ENCODE measurements at places on chromosomes 5 and 9.

DNA sequence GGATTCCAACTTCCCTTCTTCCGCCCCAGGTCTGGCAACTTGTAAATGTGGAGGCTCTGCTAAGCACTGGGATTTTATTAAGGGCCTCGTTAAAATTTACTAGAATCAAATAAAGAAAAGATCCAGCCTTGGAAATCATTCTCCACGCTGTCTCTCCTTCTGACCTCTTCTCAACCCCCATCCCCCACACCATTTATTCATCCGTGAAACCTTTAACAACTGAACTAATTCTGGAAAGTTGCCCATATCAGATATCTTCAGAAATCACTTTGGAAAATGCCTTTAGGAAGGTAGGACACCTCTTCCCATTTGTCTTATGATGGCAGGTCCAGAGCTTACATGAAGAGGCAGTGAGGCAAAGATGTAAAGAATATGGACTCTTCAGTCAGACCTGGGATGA is 288.5 kb downstream of the SLIT3 start:
- no peak for DNase-seq

- DNase-seq, result no peak
Measured at GRCh38 chr9:99970481-99970880, 64.0 kb downstream of the STX17 start.

DNA sequence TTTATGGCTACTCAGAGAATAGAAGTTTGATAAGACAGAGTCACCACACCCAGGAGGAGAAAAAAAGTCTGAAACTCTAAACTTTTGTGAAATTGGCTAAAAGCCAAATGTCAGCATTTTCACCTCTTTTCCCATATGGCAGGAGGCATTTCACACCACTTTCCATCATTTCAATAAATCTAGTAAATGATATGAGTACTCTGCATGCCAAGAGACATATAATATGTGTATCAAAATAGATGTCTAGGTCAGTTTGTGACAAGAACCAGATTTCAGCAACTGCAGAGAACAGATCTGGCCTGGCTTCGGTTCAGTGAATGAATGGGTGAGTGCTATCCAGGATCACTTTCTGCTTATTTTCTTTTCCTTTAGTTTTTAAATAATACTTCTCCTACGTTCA is 470.8 kb downstream of the ENC1 start:
- no peak for DNase-seq

- DNase-seq, result peak; percentile 16
Measured at GRCh38 chr9:122320413-122320881, 50.4 kb upstream of the PTGS1 start.

GRCh38 chr5:148794729-148795561 is 31.5 kb upstream of the ADRB2 start:
- no peak for DNase-seq

DNA sequence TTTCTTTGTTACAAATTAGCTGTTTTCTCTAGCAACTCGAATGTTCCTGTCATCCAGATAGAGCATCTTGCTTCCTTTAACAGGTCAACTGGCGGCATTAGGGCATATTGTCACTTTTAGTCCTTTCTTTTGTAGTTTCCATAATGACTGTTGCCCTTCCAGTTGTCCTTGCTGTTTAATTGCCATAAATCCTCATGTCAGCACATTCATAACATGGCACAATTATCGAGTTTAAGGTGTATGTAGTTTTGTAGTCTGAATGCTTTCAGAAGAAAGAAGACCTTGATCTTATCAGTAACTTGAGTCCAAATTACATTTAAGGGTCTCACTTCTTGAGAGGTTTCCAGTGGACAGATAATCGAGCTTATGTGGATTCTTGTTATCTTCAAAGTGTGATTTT is 161.7 kb upstream of the CDH12 start:
- DNase-seq, result no peak

GRCh38 chr9:70421272-70422180 is 7.1 kb upstream of the KLF9 start:
- peak; percentile 63 for DNase-seq

GRCh38 chr5:100647461-100648230 is 112.5 kb downstream of the FAM174A start:
- peak; percentile 7 for DNase-seq

GRCh38 chr9:136569526-136570148 is 23.8 kb upstream of the NOTCH1 start:
- DNase-seq, result no peak

DNA sequence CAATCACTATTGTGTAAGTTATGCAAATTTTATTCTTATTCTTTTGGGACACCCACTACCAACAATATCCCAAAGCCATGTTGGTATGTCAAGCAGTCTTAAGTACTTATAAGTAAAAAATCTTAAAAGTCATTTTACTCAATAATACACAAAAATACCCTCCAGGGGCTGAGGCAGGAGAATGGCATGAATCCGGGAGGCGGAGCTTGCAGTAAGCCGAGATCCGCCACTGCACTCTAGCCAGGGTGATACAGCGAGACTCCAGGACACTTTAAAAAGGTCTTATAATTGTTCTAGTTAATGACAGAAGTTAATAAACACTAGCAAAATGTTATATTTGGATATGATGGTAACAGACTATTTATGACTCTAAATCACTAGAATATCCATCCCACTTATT is 16.8 kb downstream of the CLINT1 start:
- no peak for DNase-seq

DNA sequence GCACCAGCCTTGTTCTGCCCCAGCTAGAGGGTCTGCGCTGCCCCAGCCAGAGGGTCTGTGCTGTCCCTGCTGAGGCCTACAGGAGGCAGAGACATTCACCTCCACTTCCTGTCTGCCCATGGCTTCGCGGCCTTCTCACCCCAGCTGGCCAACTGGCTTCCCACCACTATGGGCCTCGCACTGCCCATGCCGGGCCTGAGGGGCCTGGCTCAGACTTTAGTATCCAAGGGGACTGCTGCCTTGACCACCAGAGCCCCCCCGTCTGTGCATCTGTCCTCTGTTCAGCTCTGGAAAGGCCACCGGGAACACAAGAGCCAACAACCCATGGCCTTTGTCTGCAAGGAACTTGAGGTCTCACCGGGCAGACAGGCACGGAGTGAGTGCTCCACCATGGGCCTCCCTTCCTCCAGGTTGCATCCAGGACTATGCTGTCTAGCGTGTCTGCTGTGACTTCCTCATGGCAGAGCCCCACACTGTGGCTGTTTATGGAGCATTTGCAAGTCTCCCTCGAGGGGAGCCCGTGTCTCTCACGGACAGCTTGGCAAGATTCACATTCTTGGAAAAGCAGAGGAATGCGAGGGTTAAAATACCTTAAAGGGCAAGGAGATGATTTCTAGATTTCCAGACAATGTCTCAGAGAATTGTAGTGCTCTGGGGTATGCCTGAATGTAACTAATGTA is 1.7 kb downstream of the DCANP1 start:
- no peak for DNase-seq

DNA sequence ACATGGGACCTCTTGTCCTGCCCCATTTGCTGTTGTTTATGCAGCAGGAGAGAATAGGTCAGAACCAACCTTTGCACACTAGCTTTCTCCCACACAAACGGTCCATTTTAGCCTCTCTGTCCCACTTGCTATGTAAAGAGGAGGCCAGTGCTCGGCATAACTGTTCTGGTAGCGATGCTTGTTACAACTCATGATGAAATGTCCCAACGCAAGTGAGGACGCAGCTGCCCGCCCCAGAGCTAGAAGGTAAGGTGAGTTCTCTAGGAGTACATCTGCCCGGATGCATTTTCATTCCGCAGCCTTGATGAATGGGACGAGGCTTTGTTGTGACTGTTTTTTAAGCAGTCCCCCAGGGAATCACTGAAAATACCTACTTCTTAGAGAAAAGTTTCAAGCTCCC is 14.1 kb downstream of the S1PR3 start:
- no peak for DNase-seq

DNA sequence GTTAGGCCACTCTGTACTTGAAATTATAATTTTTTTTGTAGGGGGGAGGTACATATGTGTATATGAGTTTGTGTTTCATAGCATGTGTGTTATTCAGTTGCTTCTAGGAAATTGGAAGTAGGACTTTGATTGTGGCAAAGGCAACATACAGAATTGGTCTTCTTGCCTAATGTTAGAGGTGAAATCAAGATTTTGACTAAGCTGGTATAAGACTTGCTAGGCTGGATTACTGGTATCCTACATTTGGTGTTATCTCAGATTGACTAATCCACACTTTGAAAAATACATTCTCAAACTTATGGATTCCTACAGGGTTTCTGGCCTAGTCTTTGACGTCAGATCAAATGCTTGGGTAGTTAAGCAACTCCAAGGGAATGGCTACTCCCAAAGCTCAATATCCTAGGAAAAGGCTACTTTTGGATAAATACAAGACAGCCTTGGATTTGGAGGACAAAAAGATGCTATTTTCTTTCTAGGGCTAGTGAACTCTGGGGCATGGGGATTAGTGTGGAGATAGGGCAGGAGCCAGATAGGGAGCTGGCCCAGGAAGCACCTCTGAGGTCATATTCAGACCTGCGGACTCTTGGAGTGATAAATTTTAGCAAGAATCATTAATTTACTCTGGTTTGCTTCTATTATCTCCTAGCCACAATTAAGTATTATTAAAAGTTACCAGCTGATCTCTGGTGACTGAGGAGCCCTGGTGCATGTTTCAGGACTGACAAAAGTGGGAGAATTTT is 144.0 kb upstream of the RPS23 start:
- DNase-seq, result no peak

- no peak for DNase-seq
Measured at GRCh38 chr9:84270847-84271530, 69.6 kb downstream of the SLC28A3 start.

DNA sequence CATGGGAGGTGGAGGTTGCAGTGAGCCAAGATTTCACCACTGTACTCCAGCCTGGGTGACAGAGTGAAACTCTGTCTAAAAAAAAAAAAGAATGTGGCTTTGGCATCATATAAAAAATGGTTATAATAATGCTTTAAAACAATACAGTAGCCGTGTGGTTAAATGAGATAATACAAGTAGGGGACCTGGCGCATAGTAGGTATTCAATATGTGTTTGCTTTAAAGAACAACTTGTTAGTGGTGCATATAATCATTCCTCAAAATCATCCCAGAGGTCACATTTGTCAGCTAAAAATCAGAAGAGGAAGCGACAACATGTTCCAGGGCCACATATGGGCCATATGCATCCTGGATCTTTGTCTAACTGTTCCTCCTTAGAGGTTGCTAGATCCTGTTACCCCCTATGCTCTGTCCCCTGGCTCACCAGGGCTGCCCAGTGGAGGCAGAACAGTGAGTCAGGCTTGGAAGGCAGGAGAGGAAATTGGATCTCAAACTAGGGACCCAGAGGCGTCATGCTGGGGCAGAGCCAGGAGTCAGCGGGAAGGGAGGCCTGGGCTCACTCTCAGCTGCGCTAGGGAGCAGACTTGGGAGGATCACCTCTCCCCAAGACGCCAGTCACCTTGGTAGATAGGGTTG is 27.7 kb downstream of the LHX6 start:
- DNase-seq, result no peak

DNA sequence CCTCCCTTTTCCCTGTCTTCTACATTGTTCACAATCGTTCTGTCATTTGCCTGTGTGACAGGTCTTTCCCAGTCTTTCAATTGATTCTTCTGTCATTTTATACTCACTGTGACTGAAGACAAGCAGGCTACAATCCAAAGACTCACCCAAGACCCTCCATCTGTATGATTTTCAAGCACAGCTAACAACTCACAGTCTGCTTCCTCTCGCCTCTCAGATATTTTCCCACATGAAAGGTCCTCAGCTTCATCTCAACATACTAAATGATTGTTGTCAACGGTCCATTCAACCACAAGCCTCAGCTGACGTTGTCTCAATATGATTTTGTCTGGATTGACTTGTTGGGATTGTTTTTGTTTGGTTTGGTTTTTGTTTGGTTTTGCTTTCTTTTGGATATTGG is 346.5 kb downstream of the NFIB start:
- DNase-seq, result no peak

- no peak for DNase-seq
Measured at GRCh38 chr5:107467137-107467932, 203.4 kb downstream of the EFNA5 start.

- no peak for DNase-seq
Measured at GRCh38 chr5:147751-148150, 43.5 kb upstream of the LRRC14B start.

- no peak for DNase-seq
Measured at GRCh38 chr5:139445325-139446170, 6.2 kb upstream of the DNAJC18 start.

DNA sequence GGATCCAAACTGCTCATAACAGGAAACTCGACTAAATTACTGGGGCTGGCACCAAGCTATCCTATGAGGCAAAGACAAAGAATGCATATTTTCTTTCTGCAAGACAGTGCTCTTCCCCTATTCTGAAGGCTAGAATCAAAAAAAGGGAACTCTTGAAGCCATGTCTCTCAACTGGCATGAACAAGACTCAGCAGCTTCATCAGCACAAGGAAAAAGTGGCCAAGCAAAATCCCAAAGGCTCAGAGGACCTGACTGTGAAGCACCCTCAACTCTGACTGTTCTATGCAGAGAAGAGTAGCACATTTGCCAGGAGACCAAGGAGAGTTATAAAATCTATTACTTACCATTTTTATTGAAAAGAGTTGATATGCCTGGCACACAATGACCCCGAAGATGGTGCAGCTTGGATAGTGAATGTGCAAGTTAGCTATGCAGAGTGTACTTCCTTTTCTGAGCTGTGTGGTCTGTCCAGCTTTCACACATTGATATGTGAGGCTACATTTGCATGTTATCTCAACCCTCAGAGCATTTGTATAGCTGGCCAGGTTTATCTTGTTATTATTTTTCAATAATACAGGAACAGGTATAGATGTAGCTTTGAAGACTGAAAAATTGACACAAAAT is 51.0 kb upstream of the FYB1 start:
- DNase-seq, result peak; percentile 41

DNA sequence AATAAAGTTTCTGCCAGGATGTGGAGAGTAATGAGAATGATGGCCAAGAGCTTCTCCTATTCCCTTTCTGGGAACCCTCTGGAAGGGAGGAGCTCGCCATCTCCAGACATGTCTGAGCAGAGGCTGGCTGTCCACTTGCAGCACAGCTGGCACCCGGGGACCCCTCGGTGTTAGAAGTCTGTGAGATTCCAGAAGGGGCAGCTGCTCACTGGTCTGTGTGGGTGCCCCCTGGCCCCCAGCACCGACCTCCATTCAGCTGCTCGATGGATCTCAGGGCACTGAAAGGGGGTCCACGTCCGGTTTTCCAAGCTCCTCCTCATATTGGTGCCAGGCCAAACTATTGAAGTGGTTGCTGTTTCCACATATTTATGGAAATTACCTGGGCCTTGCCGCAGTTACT is 3.6 kb upstream of the FAM163B start:
- DNase-seq, result no peak

GRCh38 chr5:169944115-169944514 is 36.2 kb downstream of the INSYN2B start:
- DNase-seq, result no peak

DNA sequence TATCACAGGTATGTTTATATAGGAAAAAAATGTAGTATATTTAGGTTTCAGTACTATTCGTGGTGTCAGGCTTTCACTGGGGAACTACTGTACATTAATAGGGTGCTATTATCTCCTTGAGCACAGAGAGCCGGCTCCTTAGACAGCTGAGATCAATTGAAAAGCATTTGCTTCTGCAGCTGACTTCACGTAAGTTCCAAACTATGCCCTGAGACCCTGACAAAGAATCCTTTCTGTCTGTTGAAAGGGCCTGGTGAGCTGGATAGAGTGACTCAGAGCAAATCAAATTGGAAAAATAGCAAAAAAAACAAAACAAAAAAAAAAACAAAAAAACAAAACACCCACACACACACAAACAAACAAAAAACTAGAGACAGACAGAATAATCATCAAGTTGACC is 652.0 kb downstream of the MTRR start:
- DNase-seq, result peak; percentile 21

- no peak for DNase-seq
Measured at GRCh38 chr5:119895066-119895465, 265.7 kb downstream of the FAM170A start.

- peak; percentile 48 for DNase-seq
Measured at GRCh38 chr9:123997665-123998277, 13.8 kb upstream of the LHX2 start.

Data from globus pallidus (tissue), 1 donor.